ENCODE measurements at places on chromosomes 7 and 10. TPM values are rescaled to one million over a fixed set of nuclear protein-coding genes. Genes with fewer than 3 reads are reported as not detected.

The CLCN1 gene
- total RNA-seq: not detected

The POLR2J2 gene
- 7.0 TPM for total RNA-seq

The TCTN3 gene
- total RNA-seq: 18.7 TPM

The CHRM2 gene
- total RNA-seq: 0.03 TPM

The HGF gene
- total RNA-seq: not detected

The RET gene
- total RNA-seq: not detected

The TUBB8 gene
- total RNA-seq: not detected

The FANK1 gene
- 0.85 TPM for total RNA-seq

The TRIM50 gene
- total RNA-seq: not detected

The CCDC146 gene
- total RNA-seq: 0.91 TPM

The GPRIN2 gene
- total RNA-seq: not detected

The SOSTDC1 gene
- not detected for total RNA-seq

The ATE1 gene
- 28.6 TPM for total RNA-seq

The CDHR3 gene
- total RNA-seq: 0.69 TPM

The NME8 gene
- not detected for total RNA-seq

The NEUROG3 gene
- not detected for total RNA-seq

The MYO1G gene
- 0.13 TPM for total RNA-seq

The RNF133 gene
- total RNA-seq: 0.29 TPM

The SORCS1 gene
- total RNA-seq: 6.6 TPM

The GARIN1A gene
- total RNA-seq: 1.1 TPM

The GPNMB gene
- total RNA-seq: 26.3 TPM

The MBL2 gene
- total RNA-seq: 0.05 TPM

The STOX1 gene
- 0.21 TPM for total RNA-seq

The TRPV6 gene
- total RNA-seq: not detected

The AGMO gene
- total RNA-seq: 11.9 TPM

The PRPS1L1 gene
- total RNA-seq: not detected

The NUTM2E gene
- total RNA-seq: not detected

The FOXI2 gene
- total RNA-seq: not detected

The PPP1R3C gene
- not detected for total RNA-seq

The RASA4B gene
- 3.7 TPM for total RNA-seq

The DGKB gene
- total RNA-seq: 0.32 TPM

The MSMB gene
- not detected for total RNA-seq

The CH25H gene
- not detected for total RNA-seq

The HMX3 gene
- total RNA-seq: 3.5 TPM

The AKR1C2 gene
- total RNA-seq: 10.1 TPM

The C10orf90 gene
- 22.0 TPM for total RNA-seq

The AASS gene
- 25.0 TPM for total RNA-seq

The UPF2 gene
- 10.9 TPM for total RNA-seq

The PRF1 gene
- not detected for total RNA-seq

The HOXA11 gene
- total RNA-seq: 1.2 TPM

The INHBA gene
- 65.2 TPM for total RNA-seq

The ZNF488 gene
- total RNA-seq: 0.15 TPM

The PKD2L1 gene
- total RNA-seq: not detected

The UBN2 gene
- total RNA-seq: 4.2 TPM

The TMEM270 gene
- total RNA-seq: 0.93 TPM

The C10orf105 gene
- total RNA-seq: not detected

The CBLL1 gene
- 27.9 TPM for total RNA-seq

The PPP1R9A gene
- 13.2 TPM for total RNA-seq

The SPACDR gene
- 0.38 TPM for total RNA-seq

All from A375 (cell line).